Epithelial cell of prostate (primary cell): ENCODE measurements at places on chromosomes 2 and 18.

DNA sequence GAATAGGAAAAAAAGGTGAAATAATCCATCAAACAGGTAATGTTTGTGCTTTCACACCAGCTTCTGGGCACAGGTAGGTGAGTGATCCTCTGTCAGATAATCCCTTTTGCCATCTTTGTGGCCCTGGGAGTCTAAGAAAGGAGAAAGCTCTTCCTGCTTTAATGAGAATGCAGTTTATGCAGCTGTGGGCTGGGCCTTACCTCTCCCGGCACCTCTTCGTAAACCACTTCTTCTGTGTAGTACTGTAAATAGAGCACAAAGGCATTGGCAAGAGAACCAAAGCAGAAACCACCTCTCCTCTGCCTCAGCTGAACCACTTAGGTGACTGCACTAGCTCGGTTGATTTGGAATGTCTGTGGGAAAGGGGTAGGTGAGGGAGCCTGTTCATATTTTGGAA is 4.9 kb downstream of the NEB start:
- no peak for DNase-seq

DNA sequence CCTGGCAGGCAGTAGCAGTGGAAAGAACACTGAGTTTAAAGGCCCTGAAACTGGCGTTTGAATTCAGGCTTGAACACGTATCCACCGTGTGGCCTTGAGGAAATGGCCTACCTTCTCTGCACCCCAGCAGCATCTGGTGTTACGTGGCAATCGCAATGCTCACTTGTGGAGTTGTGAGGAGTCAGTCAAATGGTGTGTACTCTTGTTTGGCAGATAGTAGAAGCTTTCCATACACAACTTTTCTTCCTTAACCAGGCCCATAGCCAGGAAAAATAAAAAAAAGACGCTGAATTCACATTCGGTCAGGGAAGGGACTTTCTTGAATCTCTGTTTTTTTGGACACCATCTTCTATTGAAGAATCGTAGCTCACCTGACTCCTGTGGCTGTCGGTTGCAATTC is 1101.5 kb upstream of the KLHL29 start:
- no peak for DNase-seq

DNA sequence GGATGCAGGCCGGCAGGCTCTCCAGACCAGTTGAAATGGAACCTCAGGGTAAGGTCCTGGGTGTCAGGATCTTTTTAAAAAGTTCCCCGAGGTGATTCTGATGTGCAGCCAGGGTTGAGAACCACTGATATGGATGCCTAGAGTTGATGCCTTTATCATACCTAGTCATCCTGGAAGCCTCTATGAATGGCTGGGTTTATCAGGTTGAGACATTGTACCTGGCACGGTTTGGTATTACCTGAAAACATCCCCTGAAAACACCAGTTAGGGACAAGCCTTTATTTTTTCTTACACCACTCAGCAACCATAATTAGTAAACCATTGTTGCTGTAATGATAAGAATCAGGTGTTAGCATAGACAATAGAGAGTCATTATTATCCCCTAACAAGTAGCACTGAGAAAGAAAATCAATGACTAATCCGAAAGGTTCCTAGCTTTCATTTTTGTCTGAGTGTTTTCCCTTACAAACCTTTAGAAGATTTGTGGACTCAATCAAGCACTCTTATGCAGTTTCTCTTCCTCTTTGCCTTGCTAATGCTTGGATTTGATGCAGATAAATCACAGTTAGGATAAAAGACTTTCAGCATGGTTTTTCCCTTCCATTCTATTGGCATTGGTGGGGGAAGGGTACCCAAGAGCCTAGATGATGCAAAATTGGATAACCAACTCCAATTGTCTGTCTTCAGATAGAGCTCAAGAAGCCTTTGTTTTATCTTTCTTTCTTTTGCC is 116.5 kb upstream of the LYPD6 start:
- no peak for DNase-seq

- DNase-seq = no peak
These were observed 115.2 kb downstream of the MYO5B start for GRCh38 chr18:50079571-50080295.

GRCh38 chr2:164948540-164948939 is 6.8 kb downstream of the SLC38A11 start:
- DNase-seq = no peak

- DNase-seq = no peak
These were observed 92.7 kb upstream of the MGAT5 start for GRCh38 chr2:134161170-134161547.

- DNase-seq = no peak
These were observed 380.2 kb downstream of the LNPK start for GRCh38 chr2:175621821-175622220.

DNA sequence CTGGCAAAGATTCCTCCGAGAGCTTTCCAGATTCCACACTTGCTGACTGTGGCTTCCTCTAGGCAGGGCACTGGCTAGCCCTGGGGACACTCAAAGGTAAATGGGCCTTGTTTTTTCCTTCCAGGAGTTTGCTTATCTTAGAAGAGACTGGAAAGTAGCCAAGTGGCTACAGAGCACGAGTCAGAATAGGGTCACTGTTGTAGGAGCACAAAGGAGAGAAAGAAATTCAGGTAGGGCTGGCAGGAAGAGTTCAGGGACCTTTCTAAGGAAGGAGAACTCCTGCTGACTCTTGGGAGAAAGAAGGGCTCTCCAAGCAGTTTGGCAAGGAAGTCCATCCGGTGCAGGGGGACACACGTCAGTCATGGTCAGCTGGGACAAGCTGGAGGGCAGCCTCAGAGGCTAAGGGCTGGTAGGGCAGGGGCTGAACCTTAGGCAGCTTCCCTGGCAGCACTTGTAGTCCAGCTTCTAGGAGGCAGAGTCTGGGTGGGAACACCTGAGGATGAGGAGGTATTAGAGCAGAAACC is 39.5 kb downstream of the NIFK start:
- DNase-seq = no peak
